ENCODE measurements at places on chromosomes 4 and X.

DNA sequence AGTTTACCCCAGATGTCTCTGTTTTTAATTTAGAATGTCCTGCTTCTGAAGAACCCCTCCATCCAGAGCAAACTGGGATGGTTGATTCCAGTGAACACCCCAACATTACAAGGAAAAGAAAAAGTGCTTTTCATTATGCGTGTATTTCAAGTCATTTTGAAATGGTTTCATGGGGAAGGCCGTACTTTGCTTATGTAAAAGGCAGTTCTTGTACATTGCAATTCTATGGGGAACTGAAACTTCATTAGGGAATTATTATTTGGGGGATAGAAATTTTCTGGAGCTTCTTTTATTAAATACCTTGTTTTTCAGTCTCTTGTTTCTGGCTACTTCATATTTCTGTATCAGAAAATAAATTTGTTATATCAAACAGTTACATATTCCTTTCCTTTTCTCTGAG lies 96.9 kb upstream of the ZNF518B start:
- no peak for DNase-seq

DNA sequence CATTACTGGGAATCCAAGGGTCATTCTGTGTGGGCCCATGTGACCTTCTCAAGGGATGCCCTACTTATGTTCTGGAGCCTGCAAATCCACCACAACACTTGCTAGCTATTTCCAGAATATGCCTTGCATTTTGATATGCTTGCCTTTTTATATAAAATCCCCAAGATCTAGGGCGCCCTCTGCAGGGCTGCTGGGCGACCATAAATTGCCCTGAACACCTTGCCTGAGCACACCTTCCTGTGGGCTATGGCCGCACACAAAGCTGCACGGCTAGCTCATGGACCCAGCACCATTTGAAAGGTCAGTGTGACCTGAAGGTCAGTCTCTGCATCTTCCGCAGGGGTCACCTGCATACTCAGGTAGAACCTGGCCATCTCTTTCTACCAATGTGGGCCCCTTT lies 311.7 kb downstream of the NLGN4X start:
- no peak for DNase-seq

- DNase-seq = no peak
Measured at GRCh38 chr4:86398187-86398586, 38.3 kb upstream of the MAPK10 start.

- no peak for DNase-seq
Measured at GRCh38 chr4:138241281-138242075, 671 bp downstream of the SLC7A11 start.

DNA sequence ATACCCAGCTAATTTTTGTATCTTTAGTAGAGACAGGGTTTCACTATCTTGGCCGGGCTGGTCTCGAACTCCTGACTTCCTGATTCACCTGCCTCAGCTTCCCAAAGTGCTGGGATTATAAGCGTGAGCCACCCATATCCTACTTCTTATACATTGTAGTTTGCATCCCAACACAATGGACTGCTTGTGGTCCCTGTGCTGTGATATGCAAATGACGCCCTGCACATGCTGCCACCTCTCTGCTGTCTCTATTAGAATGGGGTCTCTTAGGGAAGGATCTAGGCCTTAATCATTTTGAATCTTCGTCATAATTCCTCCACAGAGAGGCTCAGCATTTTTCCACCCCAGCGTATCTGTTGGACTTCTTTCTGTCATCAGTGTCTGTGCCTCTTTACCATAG lies 595.9 kb downstream of the ADGRL3 start:
- DNase-seq = no peak

DNA sequence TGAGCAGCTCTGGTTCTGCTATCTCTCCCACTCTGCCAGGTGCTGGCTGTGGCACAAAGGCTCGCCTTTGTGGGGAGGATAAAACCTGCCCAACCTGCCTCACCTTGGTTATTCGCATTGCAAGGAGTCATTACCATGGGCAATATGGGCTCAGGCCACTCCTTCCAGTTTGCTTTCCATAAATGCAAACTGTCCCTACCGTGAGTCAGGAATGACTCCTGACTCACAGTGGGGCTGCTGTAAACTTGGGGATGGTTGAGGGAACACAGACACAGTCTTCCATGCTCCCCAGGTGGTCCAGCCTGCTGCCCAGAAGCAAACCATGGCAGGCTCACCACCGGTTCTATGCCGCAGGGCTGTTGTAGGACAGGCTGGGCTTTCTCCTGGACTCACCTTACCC lies 36.1 kb downstream of the COQ2 start:
- DNase-seq = no peak

DNA sequence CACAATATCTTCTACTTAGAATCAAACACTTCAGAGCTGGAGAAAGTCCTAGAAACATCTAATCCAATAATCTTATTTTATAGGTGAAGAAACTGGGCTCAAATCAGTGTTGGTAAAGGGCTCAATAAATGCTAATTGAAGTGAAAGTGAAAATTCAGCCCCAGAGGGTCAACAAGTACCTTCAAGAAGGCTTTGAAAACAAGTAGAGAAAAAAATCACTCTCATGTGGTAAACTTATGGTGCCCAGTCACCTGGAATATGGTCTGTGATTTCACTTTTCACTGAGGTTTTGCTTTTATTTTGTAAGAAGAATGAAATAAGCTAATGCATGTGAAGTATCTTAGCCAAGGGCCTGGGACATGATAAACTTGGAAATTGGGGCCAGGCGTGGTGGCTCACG lies 29.1 kb upstream of the EIF4E start:
- DNase-seq = no peak

Data from NCI-H187 treated with DMSO at 0.1 percent for 48 hours (cell line).